Left renal cortex interstitium (tissue), 4 donors: ENCODE measurements at places on chromosomes 11 and 22. TPM values are rescaled to one million over a fixed set of nuclear protein-coding genes. Genes with fewer than 3 reads are reported as not detected.

Gene CAVIN3
- polyA plus RNA-seq = 14.0 TPM

Gene PELI3
- 6.6 TPM for polyA plus RNA-seq

Gene NLRP10
- not detected for polyA plus RNA-seq

Gene SHANK3
- polyA plus RNA-seq = 22.9 TPM

Gene NLRP14
- 1.1 TPM for polyA plus RNA-seq

Gene RPS13
- polyA plus RNA-seq = 1,444 TPM

Gene OR5AR1
- not detected for polyA plus RNA-seq

Gene ZW10
- polyA plus RNA-seq = 22.7 TPM

Gene OR8J1
- not detected for polyA plus RNA-seq

Gene SPINDOC
- 37.4 TPM for polyA plus RNA-seq

- DNase-seq = no peak
These were observed 11.7 kb downstream of the CERK start for GRCh38 chr22:46726066-46726985.

DNA sequence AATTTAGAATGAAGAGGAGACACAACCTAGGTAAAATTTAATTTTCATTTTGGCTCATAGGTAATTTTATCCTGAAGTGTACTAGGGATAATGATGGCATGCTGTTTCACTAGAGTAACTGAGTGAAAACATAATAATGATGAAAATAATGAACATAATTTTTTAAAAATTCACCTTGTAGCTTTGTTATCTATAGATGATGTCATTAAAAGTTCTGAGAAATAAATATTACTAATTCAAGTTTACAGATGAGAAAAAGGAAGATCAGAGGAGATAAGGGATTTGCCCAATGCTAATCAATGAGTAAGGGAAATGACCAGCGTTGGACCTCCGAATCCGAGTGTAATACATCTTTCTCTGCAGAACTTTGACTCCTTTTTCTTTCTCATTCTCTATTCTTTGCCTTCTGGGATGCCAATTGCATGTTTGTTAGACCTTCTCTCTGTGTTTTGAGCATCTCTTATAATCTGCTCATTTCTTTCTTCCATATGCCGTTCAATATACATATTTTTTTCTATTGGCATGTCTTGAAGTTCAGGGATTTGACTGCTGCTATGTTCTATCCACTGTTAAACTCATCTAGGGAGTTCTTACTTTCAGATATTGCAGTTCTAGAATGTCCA, 186.5 kb downstream of the SNX19 start:
- no peak for DNase-seq

DNA sequence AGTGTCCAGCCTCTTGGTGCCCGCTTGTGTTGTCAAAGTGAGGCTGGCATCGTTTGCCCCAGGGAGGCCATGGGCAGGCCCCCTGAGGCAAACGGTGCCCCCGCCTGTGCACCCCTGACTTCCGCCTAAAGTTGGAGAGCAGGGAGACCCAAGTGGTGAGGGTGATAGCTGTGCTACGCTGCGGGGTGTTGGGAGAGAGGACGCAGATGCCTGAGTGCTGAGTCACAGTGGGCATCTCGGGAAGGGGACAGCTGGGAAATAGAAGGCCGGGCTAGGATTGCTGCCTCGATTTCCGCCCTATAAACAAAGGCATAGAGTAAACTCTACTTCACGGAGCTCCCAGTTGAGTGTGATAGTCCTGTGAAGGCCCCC, 5.8 kb downstream of the GRIK4 start:
- DNase-seq = no peak

- no peak for DNase-seq
These were observed 57.2 kb upstream of the ALDH3B2 start for GRCh38 chr11:67731583-67731982.

DNA sequence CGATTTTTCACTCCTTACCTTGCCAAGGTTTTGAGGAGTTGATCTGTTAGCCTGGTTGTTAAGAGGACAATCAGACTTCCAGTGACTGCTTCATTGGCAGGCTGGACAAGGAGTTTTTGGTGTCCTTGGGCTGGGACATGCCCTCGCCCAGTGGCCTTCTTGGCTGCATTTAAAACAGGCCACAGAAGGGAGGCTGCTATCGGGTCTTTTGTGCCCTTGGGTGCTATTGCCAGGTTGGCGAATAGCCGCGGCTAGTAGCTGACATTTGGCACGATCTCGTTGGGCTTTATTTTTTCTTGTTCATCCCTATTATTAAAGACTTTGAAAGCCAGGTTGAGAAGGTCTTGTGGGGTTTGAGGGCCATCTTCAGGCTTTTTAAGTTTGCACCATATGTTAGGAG, 99.4 kb downstream of the ELP4 start:
- DNase-seq = no peak

DNA sequence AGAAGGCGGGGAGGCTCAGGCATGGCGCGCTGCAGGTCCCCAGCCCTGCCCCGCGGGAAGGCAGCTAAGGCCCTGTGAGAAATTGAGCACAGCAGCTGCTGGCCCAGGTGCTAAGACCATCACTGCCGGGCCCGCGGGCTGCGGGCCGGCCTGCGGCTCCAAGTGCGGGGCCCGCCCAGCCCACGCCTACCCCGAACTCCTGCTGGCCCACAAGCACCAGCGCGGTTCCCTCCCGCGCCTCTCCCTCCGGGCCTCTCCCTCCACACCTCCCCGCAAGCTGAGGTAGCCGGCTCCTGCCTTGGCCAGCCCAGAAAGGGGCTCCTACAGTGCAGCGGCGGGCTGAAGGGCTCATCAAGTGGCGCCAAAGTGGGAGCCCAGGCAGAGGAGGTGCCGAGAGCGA, 4.6 kb upstream of the RDX start:
- no peak for DNase-seq

DNA sequence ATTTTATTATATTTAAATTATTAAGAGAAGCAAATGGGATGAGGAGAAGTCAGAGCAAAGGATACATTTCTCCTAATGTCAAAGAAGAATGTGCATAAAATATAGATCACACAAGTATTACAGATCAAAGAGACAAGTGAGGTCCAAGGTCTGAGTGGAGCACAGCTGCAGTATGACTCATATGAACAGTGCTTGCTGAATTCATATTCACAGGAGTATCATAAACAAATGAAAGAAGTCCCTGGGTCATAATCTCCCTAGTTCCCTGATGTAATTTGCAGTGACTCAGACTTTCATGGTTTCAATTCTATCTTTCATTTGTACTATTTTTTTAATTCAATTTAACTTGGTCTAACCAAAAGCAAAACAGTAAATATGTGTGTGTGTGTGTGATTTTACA, 499.0 kb upstream of the CCDC179 start:
- DNase-seq = no peak

DNA sequence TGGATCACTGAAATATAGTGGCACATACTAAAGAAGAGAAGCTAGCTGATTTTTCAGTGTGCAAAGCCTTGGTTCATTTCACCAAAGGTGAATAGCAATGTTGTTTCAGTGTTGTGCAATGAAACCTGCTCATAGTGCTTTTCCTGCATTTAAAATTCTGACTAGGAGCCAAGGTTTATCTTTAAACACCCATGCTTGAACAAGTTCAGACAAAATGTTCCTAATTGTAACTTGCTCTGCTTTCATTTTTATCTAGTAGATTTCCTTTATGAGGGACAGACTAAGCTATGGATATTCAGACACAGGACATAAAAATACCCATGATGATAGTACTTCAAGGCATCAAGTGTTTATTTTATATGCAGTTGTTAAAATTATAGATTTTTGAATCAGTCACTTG, 47.7 kb downstream of the BBOX1 start:
- no peak for DNase-seq

DNA sequence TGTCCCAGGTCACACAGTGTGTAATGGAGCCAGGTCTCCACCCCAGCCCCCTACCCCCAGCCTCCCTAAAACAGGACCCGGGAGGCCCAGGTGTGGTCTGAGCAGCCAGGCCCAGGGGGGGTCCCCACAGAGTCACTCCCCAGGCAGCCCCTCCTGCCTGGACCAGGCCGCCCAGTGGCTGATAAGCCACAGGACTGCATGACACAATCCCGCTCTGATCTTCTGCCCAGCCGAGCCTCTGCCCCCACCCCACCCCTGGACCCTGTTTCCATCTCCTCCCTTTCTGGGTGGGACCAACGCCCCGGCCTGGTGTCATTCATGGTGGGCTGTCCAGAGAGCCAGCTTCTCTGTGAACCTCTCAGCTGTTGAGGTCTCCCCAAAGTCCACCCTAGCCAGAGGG, 7.8 kb upstream of the LIF start:
- no peak for DNase-seq

DNA sequence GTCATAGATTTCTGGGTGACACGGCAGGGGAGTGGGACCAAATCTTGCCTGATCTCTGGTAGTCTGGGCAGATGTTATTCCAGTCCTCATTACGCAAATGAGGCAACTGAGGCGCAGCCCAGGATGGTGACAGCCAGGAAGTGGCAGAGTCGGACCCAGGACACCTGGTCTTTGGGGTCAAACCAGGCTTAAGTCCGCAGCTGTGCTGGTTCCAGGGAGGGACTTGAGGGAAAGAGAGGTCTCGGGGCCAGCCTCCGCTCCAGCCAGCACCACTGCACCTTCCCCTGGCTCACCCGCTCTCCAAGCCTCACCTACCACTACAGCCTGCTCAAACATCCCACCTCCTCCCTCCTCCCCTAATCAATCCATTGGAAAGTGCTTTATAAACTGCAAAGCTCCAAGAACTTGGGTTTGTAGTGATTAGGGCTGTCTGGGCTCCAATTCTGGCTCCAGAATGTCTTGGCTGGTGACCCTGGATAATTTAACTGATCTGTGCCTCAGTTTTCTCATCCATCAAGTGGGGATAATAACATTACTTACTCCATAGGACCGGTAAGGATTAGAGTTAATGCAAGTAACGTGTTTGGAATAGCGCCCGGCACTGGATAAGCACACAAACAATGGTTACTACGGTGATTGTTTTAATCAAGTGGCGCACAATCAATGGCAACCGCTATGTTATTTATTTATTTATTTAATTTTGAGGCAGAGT, 526 bp upstream of the PNPLA5 start:
- no peak for DNase-seq

GRCh38 chr11:64102005-64102738, 63.7 kb downstream of the MACROD1 start:
- DNase-seq = no peak

GRCh38 chr22:46914916-46915894, 152.8 kb downstream of the TBC1D22A start:
- no peak for DNase-seq

- DNase-seq = no peak
These were observed 424.5 kb upstream of the ANO5 start for GRCh38 chr11:21768388-21768787.

- DNase-seq = no peak
These were observed 32.9 kb downstream of the PISD start for GRCh38 chr22:31628969-31629708.

DNA sequence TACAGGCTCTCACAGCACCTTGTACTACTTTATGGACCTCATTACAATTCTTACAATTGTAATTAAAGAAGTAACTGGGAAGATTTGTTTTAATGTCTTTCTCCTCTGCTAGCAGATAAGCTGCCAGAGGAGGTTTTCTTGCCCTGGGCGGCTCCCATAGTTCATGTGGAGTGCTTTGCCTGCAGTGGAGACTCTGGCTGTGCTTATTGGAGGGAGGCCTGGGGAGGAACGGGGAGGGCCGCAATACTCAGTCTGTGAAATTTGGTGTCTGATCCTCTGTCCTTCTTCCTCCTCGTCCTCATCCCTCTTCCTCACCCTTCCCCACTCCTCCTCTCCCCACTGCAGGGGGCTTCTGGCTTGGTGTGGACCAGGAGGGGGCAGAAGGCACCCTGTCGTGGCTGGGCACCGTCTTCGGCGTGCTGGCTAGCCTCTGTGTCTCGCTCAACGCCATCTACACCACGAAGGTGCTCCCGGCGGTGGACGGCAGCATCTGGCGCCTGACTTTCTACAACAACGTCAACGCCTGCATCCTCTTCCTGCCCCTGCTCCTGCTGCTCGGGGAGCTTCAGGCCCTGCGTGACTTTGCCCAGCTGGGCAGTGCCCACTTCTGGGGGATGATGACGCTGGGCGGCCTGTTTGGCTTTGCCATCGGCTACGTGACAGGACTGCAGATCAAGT, 5.6 kb downstream of the SLC35C1 start:
- DNase-seq = no peak

DNA sequence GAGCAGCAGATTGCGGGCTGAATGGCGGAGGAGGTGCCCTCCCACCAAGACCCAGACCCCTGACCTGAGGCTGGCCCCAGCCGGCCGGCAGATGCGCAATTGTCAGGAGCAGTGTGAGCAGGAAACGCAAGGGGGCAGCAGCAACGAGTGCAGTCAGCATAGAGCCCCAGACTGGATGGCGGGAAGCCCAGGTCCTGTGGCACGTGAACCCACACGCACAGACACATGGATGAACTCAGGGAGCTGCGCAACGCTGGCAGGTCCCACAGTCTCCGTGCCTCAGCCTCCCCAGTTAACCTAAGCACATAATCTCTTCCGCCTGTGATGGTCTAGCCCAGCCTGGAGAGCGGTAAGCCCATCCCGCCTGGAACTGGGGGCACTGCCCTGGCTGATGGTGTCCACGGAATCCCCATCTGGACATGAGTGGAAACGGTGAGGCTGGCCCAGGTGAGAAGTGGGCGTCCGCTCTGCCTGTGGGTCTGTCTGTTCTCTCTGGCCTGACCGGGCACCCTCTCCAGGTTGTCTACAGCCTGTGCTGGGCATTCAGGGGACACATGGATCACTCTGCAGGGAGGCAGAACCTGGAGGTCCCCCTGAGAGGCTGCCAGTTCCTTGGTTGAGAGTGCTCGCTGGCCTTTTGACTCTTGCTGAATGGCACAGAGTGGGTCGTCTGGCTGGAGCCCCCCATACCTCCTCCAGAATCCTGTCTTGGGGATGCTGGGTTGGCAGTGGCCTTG, 626 bp upstream of the TBX10 start:
- no peak for DNase-seq

- DNase-seq = no peak
These were observed 166.0 kb upstream of the RASSF10 start for GRCh38 chr11:12842933-12843636.

- no peak for DNase-seq
These were observed 212.4 kb upstream of the SYN3 start for GRCh38 chr22:33270596-33270995.

GRCh38 chr22:29203488-29204454, 1.9 kb upstream of the EMID1 start:
- DNase-seq = no peak

DNA sequence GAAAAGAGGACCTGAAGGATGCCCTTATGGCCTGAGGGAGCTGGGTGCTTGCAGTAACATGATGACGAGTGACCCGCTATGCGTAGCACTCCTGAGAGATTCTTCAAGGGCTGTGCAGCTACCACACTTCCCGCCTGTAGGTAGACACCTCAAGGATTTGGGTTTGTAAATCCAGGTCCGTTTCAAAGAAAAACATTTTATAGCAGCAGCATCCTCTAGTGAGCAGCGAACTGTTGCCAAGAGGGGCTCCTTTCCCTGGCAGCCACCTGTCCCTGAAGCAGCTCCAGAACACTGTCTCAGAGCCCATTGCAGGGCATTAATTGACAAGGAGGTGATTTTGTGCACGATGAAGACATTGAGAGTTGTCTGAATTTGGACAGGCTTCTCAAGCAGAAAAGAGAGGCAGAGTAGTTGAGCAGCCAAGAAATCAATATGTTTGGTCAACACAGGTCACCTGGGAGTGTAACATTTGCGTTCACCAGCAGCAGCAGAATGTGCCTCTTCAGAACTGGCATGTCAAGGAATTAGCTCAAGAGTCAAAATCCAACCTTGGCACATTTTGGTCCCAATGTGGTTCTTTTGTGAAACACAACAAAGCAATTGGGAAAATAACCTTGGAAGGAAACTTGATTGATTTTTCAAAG, 209.8 kb upstream of the MTNR1B start:
- DNase-seq = no peak

- DNase-seq = no peak
These were observed 2.7 kb downstream of the NEAT1 start for GRCh38 chr11:65425105-65425970.
